Posterior vena cava (tissue), 2 donors: ENCODE measurements at places on chromosomes 5 and 9. TPM values are rescaled to one million over a fixed set of nuclear protein-coding genes. Genes with fewer than 3 reads are reported as not detected.

GRCh38 chr9:2385746-2386145 lies 235.8 kb upstream of the VLDLR start:
- DNase-seq = no peak

Gene FLT4
- total RNA-seq = 29.6 TPM

Gene MUSK
- 0.19 TPM for total RNA-seq

GRCh38 chr5:169875731-169876130 lies 104.6 kb downstream of the INSYN2B start:
- no peak for DNase-seq

GRCh38 chr9:106891286-106891685 lies 28.3 kb downstream of the ZNF462 start:
- no peak for DNase-seq

GRCh38 chr5:125049721-125050702 lies 303.6 kb upstream of the ZNF608 start:
- no peak for DNase-seq

- no peak for DNase-seq
Observed at GRCh38 chr5:10109299-10109698, 140.4 kb downstream of the ATPSCKMT start.

Gene GFI1B
- not detected for total RNA-seq

Gene PCDHB10
- total RNA-seq = 2.6 TPM

GRCh38 chr5:68021227-68021626 lies 194.3 kb upstream of the PIK3R1 start:
- DNase-seq = no peak

Gene ARL14EPL
- not detected for total RNA-seq

- DNase-seq = no peak
Observed at GRCh38 chr5:134521841-134522240, 3.6 kb upstream of the JADE2 start.

- DNase-seq = no peak
Observed at GRCh38 chr5:82418608-82418950, 140.4 kb upstream of the RPS23 start.

Gene TRPM3
- 5.3 TPM for total RNA-seq

Gene LECT2
- total RNA-seq = not detected

Gene CRB2
- not detected for total RNA-seq

DNA sequence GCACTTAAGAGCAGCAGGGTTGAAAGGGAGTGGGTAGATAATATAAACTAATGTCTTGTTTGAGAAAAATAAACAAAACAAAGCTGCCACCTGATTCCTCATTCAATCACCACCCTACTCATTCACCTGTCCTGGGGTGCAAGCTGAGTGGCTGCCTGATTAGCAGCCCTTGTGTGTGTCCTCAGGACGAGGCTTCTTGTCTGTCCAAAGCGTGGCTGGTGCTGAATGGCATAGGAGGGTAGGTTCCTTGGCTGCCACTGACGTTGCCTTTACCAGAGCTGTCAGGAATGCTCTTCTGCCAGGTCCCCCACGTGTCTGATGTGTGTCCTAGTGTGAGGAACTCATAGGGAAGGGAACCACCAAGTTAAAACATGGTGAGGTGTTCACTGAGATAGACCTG lies 146.6 kb upstream of the SLC24A2 start:
- DNase-seq = no peak

DNA sequence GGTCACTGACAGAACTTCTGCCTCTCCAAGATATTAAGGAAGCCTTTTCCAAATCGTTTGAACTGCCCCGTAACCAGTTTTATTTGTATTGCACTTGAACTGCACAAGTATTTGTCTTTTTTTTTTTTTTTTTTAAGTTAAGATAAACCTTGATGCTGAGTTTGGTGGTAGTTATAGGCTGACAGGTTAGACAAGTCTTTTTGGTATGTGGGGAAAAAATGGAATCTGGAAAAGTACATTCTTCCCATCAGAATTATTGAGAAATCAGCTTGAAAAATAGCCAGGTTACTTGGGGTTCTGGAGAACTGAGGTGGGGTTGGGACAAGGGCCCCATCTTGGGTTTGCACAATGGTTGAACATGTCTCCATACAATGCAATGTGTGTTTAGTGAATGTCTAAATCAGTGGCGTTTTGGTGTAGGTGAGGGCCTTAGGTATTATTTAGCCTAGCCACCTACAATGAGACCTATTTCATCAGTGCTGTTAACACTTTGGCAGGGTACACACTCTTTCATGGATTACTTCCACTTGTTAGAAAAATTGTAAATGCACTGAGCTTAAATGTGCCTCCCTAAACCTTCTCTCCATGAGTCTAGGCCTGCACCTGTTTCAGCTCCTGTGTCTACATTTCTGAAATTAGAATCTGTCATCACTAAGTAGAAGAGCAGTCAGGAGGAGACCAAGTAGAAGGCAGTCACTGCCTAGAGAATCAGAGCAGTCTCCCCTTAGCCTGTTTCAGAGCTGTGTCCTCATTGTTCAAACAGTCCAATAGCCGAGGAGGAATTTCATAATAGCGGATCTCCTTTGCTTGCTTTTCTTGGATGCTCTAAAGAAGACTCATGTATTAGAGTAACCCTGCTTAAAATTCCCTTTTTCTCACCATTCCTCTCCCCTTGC lies 140.0 kb upstream of the HMHB1 start:
- DNase-seq = no peak

- no peak for DNase-seq
Observed at GRCh38 chr5:15694696-15695214, 194.8 kb downstream of the FBXL7 start.

GRCh38 chr9:101572316-101572715 lies 22.5 kb downstream of the PPP3R2 start:
- no peak for DNase-seq

Gene THBS4
- total RNA-seq = 80.2 TPM

Gene MSX2
- 0.88 TPM for total RNA-seq

DNA sequence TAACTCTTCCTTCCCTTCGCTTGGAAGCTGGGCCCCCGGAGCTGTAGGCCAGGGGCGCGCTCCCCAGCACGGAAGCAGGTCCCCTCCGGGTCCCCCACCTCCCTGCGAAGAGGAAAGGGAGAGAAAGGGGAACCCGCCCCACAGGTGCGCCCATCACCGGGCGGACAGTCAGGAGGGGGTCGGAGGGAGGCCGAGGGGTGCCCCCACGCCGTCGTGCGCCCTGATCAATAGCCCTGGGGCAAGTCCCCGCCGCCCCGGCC lies 793 bp downstream of the AGPAT2 start:
- DNase-seq = no peak

Gene SPINK4
- total RNA-seq = not detected

Gene C9orf153
- 0.24 TPM for total RNA-seq

GRCh38 chr5:94407023-94407422 lies 211.4 kb downstream of the KIAA0825 start:
- DNase-seq = no peak

- DNase-seq = peak; percentile 4
Observed at GRCh38 chr9:88322906-88323566, 65.2 kb upstream of the SPIN1 start.

Gene TRIP13
- total RNA-seq = 0.95 TPM

Gene PCDHGA10
- total RNA-seq = 6.6 TPM

GRCh38 chr5:117559005-117559844 lies 984.6 kb upstream of the SEMA6A start:
- no peak for DNase-seq

Gene TMEM203
- 25.2 TPM for total RNA-seq

Gene GDNF
- 0.62 TPM for total RNA-seq

GRCh38 chr5:158236511-158237335 lies 377.8 kb upstream of the CLINT1 start:
- no peak for DNase-seq

Gene SPATA31A3
- total RNA-seq = not detected

Gene SARDH
- total RNA-seq = 1.8 TPM

DNA sequence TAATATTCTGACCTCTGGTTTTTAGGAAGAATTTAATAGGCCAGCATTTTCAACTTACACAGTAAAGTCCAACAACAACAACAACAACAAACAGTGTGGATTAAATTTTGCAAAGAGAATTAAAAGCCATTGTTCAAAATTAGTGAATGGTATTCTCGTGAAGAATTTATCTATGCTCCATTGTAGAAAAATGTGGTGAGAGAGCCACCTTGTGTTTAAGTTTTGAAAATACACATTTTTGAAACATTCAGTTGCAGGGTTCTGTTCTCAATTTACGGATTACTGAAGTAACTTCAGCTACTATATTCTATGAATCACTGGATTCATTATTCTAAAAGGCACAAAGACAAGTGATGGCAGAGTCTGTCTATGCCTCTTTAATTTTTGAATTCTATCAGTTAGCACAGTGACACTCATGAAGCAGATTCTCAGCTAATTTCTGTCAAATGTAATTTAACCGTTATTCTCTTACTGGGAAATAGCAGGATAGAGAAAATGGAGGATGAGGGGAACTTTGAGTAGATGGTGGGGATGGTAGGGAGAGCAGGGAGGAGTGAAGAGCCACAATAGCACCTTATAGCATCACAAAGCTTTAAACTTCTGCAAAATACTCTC lies 11.0 kb downstream of the CCDC152 start:
- no peak for DNase-seq

DNA sequence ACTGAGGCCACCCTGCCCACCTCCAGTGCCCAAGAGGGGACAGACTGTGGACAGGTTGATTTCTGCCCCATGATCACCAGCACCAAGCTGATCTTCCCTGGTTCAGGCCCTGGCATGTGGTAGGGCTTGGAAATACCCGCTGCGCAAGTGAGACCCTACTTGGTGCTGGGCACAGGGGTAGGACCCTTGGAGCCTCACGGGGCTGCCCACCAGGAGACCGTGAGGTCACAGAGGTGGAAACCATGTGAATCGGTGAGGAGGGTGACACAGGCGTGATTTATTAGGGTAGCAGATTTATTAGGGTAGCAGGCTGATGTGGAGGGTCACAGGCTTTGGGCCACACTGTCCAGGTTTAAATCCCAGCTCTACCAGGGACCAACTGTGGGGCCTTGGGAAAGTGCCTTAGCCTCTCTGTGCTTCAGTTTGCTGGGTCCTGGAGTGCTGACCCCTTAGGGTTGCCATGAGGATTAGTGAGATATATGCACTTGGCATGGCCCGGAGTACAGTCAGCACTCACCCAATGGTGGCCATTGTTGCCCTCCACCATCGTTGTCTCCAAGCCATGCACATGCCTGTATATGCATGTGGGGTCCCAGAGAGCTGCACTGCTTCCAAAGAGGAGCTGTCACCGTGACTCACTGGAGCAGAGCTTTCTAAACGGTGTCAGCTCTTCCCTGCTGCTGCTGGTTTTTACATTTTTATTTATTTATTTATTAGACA lies 20.9 kb upstream of the DUSP1 start:
- peak; percentile 54 for DNase-seq

GRCh38 chr5:68318955-68319705 lies 103.6 kb downstream of the PIK3R1 start:
- DNase-seq = no peak

DNA sequence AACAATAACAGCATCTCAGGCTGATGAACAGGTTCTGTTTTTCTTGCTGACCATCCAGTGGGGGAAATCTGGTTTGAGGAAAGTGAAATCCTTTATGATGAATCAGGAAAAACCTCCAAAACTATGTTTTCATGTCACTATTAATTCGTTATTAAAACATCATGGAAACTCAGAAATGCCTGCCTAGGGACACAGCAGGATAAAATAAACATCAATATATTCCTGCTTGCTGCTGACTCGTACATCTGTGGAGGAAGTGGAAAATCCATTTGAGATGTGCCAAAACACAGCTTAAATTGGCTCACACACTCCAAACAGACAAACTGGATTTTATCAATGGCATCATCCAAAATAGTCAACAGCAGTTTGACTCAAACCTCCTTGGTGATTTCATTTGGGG lies 53.0 kb downstream of the TEK start:
- no peak for DNase-seq

DNA sequence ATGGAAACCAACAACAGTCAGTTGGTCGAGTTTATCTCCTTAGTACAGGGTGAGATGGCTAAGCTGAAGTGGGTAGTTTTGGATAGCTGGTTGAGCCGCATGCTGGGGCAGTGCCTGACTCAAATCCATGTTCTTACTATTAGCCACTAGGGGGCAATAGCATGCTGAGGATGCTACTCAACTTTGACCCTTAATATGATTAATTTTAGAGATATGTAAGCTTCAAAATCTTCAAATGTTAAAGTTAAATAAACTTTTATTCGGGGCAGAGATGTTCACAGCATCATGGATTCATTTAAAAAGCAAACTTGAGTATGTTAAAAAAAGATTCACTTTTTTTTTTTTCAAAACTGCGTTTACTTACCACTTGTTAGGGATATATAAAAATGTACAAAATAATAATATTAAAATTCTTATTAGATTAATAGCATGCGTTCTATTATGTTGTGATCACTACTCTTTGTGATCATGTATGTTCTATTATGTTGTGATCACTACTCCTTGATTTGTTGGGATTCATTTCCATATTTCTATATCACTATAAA lies 57.0 kb downstream of the C9orf153 start:
- no peak for DNase-seq

GRCh38 chr5:127564002-127564769 lies 46.7 kb downstream of the PRRC1 start:
- no peak for DNase-seq

- DNase-seq = no peak
Observed at GRCh38 chr5:124343451-124343867, 403.0 kb downstream of the ZNF608 start.

Gene CKMT2
- 18.6 TPM for total RNA-seq

Gene ZMYND19
- 11.0 TPM for total RNA-seq

- DNase-seq = no peak
Observed at GRCh38 chr5:148957591-148958202, 105.2 kb downstream of the SH3TC2 start.

Gene SOHLH1
- not detected for total RNA-seq

Gene IL13
- total RNA-seq = not detected

DNA sequence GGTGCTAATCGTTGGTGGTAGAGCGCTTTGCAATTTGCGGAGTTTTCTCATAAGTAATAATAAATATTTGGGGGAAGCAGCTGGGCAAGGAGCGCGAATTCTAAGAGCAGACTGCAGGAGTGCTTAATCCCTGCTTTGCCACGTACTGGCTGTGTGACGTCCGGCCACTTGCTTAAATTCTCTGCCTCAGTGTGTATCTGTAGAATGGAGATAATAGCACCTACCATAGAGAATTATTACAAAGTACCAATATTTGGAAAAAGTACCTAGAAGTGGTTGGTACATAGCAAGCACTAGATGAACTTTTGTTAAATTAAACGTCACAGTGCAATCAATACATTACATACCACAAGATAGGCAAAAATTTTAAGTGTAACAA lies 598 bp upstream of the TMED7 start:
- DNase-seq = no peak
